ENCODE measurements at places on chromosomes 11 and 22.

DNA sequence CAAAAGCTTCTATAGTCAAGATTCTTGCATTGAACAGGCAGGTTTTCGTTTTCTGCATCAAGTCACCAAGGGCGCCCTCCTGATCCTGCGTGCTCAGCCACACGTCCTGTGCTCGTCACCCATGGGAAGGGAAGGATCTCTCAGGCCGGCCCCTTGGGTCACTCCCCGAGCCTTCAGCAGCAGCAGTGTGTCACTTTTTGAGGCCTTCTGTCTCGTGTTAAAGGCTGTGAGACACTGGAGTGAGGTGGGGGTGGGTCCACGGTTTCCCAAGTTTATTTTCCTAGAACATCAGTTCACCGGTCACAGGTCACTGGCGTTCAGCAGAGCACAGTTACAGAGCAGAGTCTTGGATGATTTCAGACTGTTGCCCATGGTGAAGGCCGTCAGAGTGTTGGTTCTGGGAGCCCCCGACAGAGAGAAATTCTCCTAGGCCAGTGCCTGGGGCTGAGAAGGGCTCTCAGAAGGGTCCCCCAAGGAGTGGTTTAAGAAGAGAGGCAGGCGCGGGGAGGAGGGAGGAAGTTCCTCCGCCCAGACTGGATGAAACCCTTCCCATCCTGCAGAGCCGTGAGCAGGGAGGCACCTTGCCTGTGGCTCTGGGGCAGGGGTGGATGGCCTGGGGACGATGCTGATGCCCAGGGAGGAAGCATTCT is 13.5 kb upstream of the ADORA2A start:
- DNase-seq: no peak

GRCh38 chr22:35842519-35842913 is 124.8 kb downstream of the APOL5 start:
- no peak for DNase-seq

- no peak for DNase-seq
These were observed 7.5 kb upstream of the CDKN1C start for GRCh38 chr11:2892967-2893528.

- DNase-seq: no peak
These were observed 196.9 kb upstream of the SEZ6L start for GRCh38 chr22:25972397-25972796.

DNA sequence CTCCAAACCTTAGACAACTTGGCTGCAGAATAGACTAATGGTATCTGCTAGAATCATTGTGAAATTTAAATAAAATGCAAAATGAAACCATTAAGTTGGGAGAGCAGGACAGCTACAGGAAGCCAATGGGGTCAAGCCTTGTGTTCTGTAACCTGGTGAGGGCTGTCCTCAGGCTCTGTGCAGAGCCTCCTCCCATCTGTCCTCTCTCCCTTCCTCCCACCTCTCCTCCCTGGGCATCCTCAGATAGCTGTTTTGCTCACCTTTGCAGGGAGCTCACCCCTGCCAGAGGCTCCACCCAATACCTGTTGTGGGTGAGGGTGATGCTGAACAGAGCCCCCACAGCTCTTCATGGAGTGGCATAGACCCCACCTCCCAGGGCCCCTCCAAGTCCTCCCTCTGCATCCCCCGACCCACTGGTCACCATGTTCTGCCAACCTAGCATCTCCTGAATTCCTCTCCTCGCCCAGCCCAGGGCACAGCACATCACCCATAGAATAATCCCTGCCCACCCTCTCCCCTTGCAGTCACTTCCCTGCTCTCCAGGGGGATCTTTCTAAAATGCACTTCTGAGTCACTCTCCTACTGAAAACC is 100.3 kb downstream of the PDE2A start:
- no peak for DNase-seq

- DNase-seq: no peak
These were observed 31.4 kb downstream of the RSPH14 start for GRCh38 chr22:23110190-23110921.

GRCh38 chr22:41448189-41448808 is 1.7 kb upstream of the TOB2 start:
- peak; percentile 96 for DNase-seq

DNA sequence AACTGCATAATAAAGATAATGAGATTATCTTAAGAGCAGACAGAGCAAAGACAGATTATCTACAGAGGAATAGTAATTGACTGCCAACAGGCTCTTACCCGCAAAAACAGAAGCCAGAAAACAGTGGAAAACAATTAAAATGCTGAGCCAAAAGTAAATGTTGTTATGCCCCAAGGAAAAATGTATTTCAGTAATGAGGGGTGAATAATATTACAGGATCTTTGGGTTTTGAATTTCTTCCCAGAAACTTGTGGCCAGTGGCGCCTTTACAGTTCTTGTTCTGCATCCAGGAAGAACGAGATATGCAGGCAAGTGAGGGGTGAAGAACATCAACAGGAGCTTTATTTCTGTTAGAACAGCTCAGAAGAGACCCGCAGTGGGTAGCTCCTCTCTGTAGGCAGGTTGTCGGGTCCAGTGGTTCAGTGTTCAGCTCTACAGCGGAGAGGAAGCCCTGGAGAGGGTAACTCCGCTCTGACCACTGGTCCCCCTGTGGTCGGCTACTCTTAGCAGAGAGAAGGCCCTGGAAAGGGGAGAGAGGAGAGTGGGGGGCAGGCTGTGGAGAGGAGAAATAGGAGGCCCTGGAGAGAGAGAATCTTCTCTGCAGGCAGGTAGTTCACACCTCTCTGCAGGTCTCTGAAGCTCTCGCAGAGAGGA is 51.8 kb upstream of the SC5D start:
- no peak for DNase-seq

DNA sequence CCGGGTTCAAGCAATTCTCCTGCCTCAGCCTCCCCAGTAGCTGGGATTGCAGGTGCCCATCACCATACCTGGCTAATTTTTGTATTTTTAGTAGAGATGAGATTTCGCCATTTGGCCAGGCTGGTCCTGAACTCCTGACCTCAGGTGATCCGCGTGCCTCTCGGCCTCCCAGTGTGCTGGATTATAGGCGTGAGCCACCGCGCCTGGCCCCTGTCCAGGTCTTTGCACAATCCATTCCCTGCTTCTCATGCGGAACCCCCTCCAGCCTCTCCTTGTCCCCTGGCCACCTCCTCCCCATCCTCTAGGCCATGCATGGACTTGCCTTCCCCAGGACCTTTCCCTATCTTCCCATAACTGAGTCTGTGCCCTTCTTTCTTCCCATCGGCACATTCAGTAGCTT is 8.7 kb downstream of the DPP3 start:
- no peak for DNase-seq

- DNase-seq: no peak
These were observed 4.3 kb downstream of the TBX1 start for GRCh38 chr22:19764636-19765476.

DNA sequence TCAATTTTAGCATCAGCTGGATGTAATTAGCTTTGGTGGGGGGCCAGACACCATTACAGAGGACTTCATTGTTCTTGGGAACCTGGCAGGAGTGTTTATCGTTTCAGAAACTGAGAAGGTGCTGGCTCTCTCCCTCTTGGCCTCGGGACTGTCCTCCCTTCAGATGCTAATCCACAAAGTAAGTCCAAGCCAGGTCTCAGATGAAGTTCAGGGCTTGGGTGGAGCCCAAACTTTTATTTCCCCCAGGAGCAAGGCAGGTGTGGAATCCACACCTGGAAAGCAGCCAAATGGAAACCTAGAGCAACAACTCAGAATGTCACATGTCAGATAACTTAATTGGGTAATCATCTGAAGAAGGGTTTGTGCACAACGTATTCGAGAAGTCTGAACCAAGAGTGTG is 119.2 kb downstream of the ME3 start:
- no peak for DNase-seq

GRCh38 chr11:70491696-70492472 is 93.6 kb downstream of the CTTN start:
- DNase-seq: peak; percentile 62

DNA sequence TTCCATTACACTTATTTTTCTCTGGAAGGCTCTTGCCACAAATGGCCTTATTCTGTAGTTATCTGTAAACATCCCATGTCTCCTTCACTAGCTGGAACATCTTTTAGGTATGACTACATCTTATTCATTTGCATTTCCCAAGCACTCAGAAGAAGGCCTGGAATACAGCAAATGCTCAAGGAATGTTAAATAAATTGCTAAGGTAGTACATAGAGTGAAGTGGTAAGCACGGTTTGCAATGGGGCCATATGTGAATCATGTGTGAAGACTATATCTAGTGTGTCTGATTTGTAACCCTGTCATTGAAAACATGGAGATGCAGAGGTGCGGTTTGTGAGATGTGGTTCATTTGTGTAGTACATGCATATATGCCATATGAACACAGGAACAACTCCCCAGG is 33.5 kb downstream of the GDPD4 start:
- no peak for DNase-seq

GRCh38 chr11:128171506-128171905 is 415.9 kb downstream of the ETS1 start:
- no peak for DNase-seq

- no peak for DNase-seq
These were observed 16.3 kb downstream of the OR2AG2 start for GRCh38 chr11:6755303-6755952.

GRCh38 chr11:66889960-66890359 is 33.1 kb downstream of the LRFN4 start:
- DNase-seq: no peak

- no peak for DNase-seq
These were observed 32.9 kb downstream of the PPM1F start for GRCh38 chr22:21919526-21920307.

GRCh38 chr11:78354408-78355308 is 63.0 kb downstream of the GAB2 start:
- no peak for DNase-seq

DNA sequence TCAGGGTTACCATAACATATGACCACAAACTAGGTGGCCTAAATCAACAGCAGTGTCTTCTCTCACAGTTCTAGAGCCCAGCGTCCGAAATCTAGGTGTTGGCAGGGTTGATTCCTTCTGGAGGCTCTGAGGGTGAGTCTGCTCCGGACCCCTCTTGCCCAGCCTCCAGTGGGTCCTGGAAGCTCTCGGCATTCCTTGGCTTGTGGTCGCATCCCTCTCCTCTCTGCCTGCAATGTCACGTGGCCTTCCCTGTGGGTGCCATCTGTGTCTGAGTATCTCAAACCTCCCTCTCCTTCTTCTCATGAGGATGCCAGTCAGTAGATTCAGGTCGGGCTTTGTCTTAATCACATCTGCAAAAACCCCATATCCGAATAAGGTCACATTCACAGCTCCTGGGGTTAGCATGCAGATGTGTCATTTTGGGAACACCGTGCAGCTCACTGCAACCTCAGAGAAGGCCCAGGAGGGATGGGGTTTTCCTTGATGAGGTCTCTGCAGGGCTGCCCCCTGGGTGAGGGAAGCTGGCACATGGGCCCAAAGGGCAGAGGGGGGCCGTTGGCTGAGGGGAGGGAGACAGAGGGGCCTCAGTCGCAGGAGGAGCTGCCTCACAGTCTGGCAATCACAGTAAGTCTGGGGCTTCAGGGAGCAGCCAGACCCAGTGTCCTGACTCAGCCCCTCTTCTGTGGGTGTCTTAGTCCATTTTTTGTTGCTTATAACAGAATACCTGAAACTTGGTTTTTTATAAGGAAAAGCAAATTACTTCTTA is 41.2 kb downstream of the PARVG start:
- DNase-seq: no peak

GRCh38 chr11:74288161-74288560 is 23.3 kb downstream of the P4HA3 start:
- DNase-seq: no peak

GRCh38 chr11:31870609-31871309 is 59.6 kb upstream of the PAX6 start:
- DNase-seq: no peak

GRCh38 chr22:26903030-26903856 is 245.9 kb downstream of the MIAT start:
- no peak for DNase-seq

- DNase-seq: no peak
These were observed 9.4 kb downstream of the AGBL2 start for GRCh38 chr11:47705721-47706120.

GRCh38 chr11:78230161-78230877 is 41.6 kb downstream of the USP35 start:
- DNase-seq: no peak

DNA sequence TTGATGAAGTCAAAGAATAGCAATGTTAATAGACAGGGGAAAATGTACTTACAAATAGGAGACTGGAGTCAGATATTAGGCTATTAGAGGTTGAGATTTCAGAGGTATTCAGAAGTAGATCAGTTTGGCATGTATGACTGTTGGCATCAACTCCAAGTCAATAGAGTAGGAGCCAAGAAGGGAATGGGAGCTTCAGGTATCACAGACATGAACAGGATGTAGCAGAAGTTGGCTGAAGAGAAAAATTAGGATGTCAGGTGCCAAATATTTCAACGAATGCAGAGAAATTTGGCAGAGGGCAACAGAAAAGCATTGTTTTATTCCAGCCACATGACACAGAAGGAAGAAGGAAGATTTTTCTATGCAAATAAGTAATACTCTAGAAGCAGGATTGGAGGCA is 69.7 kb downstream of the GLYATL1 start:
- DNase-seq: no peak

DNA sequence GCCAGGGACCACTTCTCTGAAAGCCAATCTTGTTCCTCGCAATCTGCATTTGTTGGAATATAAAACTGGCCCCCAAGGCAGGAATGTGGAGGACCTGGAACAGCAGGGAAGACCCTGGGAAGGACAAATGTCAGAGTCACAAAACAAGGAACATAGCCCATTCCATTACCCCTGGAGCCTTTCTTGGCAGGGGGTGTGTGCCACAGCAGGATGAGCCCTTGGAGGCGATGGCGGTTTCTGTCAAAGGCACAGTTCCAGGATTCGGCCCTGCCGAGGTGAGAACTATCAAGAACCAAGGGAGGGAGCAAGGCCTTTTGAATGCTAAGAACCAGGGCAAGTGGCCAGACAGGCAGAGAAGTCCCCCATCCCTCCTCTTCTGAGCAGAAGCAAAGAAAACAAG is 204.3 kb downstream of the TRIM29 start:
- DNase-seq: no peak

DNA sequence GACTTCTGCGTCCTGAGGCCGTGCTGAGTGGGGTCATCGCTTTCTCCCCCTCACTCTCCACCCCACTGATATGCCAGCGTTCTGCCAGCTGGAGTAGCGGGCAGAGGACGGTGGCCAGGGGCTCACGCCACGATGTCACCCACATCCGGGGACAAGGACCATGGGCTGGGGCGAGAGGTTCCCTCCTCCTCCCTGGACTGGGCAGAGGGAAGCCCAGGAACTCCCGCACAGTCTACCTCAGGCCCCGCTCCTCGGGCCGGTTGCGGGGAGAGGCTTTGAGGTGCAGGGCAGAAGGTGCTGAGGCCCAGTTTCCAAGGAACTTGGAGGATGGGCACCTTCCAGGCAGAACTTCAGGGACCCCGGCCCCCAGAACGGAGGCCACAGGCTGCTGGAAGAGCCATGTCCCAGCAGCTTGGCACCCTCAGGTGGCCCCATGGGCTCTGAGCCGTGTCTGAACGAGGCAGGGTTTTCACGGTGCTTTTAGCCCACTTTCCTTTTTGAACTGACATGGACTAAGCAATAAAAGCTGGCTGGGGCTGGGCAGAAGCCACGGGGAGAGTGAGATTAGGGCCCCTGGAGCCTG is 25.4 kb downstream of the ADAMTS15 start:
- no peak for DNase-seq

All from spleen (tissue), 13 donors.